ENCODE measurements at places on chromosomes 2 and 18.

- DNase-seq: no peak
Observed at GRCh38 chr2:83686863-83687262, 772.2 kb downstream of the SUCLG1 start.

DNA sequence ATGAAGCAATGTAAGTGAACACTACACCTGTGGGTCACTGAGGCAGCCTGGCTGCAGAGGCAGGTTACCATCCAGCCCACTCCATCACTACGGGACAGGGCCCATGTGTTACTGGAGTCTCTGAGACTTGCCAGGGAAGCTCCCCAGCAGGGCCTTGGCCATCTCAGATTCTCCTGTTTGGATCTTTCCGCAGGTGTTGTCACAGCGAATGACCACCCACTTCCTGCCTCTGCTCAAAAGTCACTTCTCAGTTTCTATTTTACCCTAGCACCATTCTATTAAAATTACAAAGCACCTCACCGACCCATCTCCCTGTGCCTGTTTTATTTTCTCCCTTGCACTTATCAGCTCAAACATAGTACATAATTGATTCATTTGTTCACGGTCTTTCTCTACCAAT, 34.5 kb upstream of the L3MBTL4 start:
- DNase-seq: no peak

- no peak for DNase-seq
Observed at GRCh38 chr18:6004119-6004518, 108.8 kb upstream of the TMEM200C start.

GRCh38 chr2:146123714-146124113, 1603.8 kb upstream of the ZEB2 start:
- DNase-seq: no peak

DNA sequence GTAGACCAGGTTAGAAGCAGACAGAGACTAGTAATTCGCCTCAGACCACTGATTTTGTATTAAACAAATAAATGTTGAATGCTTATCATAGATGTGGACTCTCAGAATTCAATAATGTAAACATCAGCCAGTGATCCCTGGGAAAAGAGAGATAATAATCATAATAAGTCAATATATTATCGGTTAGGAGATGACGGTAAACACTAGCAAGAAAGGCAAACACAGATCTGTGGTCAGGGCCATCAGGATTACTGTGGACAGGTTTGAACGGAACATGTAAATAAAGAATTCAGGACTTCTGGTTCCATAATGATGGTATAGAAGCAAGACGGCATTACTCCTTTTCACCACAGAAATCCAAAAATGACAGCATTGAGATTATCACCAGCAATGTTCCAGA, 861.6 kb downstream of the CBLN2 start:
- no peak for DNase-seq

Data from stimulated activated CD8-positive, alpha-beta memory T cell treated with anti-CD3 and anti-CD28 coated beads, Interleukin-7, amount 100 ng/mL, for 48 hours (primary cell).